ENCODE measurements at places on chromosomes 11 and 22.

- DNase-seq: no peak
Measured at GRCh38 chr11:128342511-128343134, 244.7 kb downstream of the ETS1 start.

GRCh38 chr22:25760848-25761595 is 19.0 kb downstream of the MYO18B start:
- no peak for DNase-seq

- DNase-seq: no peak
Measured at GRCh38 chr11:88326099-88326498, 11.4 kb downstream of the CTSC start.

DNA sequence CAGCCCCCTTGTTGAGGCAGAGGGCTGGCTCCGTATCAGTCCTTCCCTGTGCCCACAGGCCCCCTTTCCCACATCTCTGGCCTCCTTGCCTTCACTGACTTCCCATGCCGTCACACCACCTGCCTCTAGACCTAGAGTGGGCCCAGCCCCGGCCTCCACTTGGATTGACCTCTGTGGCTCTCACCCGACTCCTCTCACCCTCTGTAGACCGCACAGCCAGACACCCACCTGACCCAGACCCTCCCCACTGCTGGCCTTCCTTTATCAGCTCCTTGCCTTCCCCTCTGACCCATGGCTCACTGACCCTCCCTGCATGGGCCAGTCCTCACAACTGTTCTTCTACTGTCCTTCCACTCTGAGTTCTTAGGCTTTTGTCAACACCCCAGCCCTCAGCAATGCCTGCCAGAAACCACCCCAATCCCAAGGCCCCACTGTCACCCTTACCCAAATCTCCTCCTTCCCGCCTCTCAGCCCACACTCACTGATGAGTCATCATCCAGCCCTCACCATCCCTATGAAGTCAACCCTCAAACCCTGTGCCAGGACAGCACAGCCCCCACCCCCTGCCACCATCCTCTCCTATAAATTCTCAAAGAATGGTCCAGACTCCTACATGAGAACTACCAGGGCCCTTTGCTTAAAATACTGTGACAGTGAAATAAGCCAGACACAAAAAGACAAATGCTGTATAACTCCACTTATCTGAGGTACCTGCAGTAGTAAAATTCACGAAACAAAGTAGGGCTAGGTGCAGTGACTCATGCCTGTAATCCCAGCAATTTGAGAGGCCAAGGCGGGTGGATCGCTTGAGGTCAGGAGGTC is 53.4 kb downstream of the SCGB1A1 start:
- DNase-seq: no peak

- DNase-seq: peak; percentile 97
Measured at GRCh38 chr11:64846998-64847666, 2.7 kb upstream of the CDC42BPG start.

DNA sequence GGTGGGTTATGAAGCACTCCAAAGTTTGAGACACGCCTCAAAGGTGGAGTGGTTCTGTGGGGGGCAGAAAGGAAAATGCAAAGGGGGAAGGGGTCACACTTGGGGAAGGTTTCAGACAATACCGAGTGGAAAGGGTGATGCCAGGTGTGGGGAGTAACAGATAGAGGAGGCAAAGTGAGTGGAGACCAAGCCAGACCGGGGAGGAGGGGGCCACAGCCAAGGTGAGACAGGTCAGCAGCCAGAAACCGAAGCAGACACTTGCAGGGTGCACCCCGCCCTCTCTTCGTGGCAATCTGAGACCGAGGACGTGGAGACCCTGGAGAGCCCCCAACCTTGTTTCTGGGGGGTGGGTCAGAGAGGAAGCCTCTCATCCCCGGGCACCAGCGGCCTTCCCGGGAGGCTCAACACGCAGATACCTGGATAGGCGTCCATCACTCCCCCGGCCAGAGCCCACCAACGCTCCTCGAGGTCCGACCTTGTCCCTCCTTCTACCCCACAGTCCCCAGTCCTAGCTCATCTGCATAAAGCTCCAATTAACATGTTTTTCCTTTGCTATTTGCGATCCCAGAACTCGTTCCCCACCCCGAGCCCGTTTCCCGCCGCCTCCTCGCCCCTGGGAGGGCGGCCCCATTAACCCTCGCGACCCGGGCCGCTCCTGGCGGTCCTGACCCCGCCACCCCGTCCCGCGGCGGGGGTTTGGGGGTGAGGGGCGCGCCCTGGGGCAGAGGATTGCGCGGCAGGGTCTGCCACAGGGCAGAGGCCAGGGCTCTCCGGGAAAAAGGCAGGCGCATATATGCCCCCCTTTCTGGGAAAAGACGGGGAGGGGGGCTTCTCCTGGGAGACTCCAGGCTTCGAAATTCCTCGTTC is 21.8 kb downstream of the RTN4RL2 start:
- no peak for DNase-seq

GRCh38 chr11:65085446-65085845 is 1.4 kb downstream of the ZFPL1 start:
- no peak for DNase-seq

DNA sequence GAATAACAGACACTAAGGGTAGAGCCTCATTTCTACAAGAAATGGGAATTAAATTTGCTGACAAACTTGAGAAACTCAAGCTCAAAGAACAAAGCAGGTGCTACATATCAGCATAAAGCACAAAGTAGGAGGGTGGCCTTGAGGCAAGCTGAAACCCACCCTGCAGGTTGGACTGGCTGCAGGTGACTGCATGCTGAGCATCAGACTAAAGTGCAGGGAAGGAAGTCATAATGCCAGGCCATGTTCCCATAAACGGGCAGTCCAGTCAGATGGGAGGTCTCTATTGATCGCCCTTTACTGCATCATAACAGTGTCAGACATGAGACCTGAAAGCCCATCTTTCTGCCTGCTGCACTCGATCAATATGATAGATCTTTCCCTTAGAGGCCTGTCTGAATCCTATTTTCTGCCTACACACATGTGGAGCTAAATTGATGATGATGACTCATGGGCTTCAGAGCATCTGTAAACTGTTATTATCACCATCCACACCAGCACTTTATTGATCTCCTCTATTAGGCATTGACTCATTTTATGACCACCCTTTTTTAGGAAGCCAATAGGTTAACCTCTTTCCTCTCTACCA is 224.5 kb upstream of the DDI1 start:
- DNase-seq: no peak

- peak; percentile 48 for DNase-seq
Measured at GRCh38 chr11:35138943-35139721, at the start of gene CD44. CD44 (plus strand) TSS chr11:35139171; CDS start chr11:35139304, 133 bp downstream.

- no peak for DNase-seq
Measured at GRCh38 chr11:95304777-95305176, 73.8 kb upstream of the SESN3 start.

- no peak for DNase-seq
Measured at GRCh38 chr11:66706989-66707388, 22.0 kb downstream of the SPTBN2 start.

DNA sequence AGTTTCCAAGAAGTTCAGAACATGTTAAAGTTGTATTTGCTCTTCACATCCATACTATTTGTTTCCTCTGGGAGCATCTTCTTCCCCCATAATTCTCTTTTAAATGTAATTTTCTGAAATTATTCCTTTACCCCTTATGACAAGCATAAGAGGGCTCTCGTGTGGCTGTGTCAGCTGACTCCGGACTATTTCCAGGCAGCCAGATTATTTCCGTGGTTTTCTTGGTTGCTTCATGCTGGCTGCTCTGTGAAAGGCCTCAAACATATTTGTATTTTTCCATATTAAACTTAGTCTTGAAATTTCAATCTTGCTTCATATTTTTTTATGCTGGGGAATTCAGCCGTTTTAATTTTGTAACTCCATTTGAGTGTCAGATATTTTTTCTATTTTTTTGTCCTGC is 2.8 kb upstream of the MMP1 start:
- no peak for DNase-seq

- no peak for DNase-seq
Measured at GRCh38 chr11:115087791-115088190, 409.5 kb downstream of the NXPE2 start.

Measured in mesothelial cell of epicardium (in vitro differentiated cells).